Stimulated activated effector memory CD8-positive, alpha-beta T cell treated with anti-CD3 and anti-CD28 coated beads, Interleukin-12 subunit alpha, Interleukin-12 subunit beta, amount 100 ng/mL, for 72 hours (primary cell): ENCODE measurements at places on chromosomes 16 and 17.

GRCh38 chr17:14123619-14124278, 54.4 kb downstream of the COX10 start:
- DNase-seq = no peak

DNA sequence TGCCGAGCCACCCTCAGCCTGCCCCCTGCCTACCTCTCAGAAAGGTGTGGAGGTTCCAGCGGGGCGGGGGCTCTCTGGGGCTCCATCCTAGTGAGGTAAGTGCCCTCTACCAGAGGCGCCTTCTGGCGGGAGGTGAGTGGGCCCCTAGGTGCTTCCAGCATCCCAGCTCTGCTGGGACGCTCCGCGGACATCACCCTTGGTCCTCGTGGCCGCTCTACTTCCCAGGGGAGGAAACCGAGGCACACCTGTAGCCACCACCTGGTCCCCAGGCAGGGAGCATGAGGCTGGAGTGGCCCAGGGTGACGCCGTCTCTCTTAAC, 1.4 kb downstream of the MCRIP2 start:
- DNase-seq = no peak

GRCh38 chr16:85082173-85083050, 29.9 kb downstream of the CIBAR2 start:
- no peak for DNase-seq

DNA sequence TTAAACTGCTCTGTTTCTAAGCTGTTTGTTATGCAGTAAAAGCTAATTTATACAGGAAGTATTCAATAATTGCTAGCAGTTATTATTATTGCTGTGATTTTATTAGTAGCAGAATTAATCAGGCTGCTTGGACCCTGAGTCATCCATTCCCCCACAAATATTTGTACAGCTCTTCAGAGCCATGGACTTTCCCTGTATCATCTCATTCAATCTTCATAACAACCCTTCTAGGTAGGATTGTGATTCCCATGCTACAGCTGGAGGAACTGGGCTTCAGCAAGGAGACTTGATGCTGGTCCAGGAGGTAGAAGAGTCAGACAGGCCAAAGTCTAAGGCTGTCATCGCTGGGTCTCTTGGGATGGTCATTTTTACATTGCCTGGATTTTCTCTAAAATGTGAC, 208.3 kb downstream of the C16orf95 start:
- DNase-seq = no peak

- no peak for DNase-seq
Observed at GRCh38 chr17:34527136-34527907, 52.1 kb upstream of the TMEM132E start.

DNA sequence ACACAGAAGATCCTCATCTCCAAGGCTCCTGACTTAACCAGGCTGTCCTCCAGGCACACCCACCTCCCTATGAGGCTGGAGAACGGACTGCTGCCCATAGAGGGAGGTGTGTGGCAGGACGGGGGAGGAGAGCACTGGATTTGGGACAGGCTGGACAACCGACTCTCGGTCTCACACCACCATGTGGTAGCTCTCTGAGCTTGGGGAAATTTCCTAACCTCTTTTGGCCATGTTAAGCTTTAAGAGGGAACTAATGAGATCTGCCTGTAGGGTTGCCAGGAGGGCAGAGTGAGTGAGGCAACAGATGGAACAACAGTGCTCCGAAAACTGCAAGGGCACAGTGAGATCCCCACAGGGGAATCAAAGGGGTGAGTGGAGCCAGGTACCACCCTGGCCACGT, 32.7 kb downstream of the RHBDL3 start:
- DNase-seq = no peak

DNA sequence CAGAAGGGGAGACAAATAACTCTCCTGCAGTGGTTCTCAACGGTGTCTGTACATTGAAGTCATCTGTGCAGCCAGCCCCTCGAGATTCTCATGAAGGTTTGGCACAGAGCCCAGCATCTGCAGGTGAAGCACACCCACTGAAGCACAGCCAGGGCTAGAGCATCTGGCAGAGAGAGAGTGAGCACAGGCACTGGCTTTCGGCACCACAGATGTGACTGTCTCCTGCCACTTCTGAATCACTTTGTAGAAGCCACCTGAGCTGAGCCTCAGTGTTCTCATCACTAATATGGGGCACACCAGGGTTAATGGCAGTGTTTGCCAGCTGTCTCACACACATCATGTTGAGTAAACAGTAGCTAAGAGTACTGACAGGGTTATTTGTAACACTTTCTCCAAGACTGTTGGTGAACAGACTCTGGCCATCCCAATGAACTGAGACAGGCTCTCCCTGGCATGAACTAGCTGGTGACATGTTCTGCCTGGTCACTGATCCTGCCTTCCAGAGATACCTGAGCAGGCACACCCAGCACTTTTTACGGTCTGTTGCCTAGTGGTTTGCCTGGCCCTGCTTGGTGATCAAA, 10.9 kb downstream of the HSPB9 start:
- DNase-seq = no peak

GRCh38 chr16:14186007-14186794, 115.1 kb downstream of the MRTFB start:
- no peak for DNase-seq

DNA sequence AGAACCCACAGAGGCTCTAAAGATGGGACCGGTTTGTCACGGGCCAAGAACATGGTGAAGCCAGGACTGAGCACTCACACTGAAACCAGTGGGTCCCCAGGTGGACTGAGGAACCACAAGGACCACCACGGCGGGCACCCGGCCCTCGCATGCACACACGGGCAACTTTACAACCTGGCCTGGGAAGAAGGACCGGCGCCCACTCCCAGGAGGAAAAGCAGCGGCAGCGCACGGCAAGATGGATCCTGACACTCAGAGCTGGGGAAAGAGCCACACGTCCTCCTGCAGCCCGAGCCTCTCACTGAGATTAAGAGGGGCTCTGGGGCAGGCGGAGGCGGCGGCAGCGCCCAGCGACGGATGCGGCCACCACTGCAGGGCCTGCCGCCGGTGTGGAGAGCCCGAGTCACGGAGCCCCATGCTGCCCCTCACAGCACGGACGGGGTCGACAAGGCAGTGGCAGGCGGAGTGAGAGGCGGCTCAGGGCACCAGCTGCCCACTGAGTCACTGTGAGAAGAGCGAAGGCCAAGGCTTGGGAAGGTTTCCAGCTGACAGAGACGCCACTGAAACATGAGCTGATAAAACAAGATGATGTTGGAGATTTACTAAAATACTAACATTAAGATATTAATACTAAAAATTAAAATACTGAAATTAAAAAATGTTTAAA, 118.3 kb downstream of the ANKRD11 start:
- DNase-seq = no peak

DNA sequence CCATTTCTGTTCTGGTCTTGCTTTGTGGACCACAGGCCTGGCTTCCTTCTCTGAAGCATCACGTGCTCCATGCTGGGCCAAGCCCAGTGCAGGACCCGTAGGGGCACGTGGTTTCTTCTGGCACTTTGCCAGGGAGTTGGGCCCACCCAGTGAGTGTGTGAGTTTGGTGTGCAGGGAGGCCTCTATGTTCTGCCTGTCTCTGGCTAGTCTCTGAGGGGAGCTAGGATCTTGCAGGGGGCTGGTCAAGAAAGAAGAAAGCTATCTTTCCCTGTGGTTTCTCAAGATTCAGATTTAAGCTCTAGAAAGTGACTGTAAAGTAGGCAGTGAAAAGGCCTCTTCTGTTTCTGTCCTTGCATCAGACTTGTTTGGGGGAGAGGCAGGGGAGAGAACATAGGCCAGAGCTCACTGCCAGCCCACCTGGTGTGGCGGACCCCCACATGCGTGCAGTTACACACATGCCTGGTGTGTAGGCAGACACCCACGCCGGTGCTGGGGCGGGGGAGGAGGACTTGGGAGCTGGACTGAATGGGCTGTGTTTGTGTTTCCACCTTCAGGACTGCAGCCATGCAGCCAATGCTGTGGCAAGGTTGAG, 11.8 kb downstream of the LASP1 start:
- DNase-seq = peak; percentile 75

DNA sequence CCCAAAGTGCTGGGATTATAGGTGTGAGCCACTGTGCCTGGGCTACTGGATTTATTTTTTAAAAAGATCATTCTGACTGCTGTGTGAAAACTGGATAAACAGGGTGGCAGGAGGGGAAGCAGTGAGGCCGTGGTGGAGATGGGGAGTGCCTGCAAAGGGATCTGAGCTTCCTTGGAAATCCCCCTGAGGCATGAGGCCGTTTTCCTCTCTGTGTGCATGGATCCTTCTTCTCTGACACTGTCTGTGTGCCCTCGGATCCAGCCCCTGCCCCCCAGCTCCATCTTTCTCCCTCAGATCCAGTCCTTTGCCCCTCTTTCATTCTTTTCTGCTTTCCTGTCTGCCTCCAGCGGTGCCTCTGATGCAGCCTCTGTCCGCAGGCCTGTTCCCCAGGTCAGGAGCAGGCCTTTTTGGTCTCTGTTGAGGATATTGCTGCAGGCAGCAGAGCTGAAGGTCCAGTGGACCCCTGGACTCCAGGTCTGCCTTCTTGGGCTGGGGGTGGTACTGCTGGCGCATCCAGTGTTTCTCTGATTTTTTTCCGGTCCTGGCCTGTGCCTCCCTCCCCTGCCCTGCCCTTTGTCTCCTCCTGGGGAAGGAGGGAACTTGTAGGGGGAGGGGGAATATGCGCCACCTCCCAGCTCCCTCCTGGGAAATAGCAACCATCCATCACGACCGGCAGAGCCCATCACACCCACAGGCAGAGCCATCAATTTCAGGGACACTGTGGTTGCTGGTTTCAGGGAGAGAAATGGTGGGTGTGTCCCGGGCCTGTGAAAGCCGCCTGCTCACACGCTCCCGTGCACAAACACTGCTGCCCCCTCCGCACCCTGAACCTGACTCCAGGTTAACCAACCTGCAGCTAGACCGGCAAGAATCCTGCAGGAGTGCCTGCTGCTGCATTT, 17.0 kb downstream of the MGAT5B start:
- no peak for DNase-seq
